ENCODE measurements at places on chromosomes 6 and 20.

GRCh38 chr20:32911355-32911754 is 52.6 kb downstream of the EFCAB8 start:
- DNase-seq, result no peak

DNA sequence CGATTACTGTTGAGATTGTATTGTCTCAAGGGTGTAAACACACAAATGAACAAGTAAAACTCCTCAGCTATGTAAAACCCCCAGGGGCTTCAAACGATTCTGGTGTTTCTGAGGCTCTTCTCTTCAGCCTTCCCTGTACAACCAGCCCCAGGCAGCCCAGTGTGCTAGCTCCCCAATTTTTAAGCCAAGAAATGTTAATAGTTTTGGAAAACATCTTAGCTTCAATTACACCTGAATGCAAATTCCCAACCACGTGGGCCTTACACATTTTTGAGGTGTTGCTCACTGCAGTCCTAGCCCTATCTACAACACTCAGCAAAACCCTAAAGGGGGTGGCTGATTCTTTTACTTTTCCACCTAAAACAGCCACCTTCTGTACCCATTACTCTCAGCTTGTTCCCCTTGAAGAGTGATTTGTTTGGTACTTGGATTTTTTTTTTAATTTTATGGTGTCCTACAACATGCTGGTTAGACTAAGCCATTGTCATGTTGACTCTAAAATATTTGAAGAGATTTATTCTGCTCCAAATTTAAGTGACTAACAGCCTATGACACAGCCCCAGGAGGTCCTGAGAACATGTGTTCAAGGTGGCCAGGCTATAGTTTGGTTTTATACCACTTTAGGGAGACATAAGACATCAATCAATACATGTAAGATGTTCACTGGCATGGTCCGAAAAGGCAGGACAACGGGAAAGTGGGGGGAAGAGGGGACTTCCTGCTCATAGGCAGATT is 48.7 kb downstream of the ADAT2 start:
- no peak for DNase-seq

DNA sequence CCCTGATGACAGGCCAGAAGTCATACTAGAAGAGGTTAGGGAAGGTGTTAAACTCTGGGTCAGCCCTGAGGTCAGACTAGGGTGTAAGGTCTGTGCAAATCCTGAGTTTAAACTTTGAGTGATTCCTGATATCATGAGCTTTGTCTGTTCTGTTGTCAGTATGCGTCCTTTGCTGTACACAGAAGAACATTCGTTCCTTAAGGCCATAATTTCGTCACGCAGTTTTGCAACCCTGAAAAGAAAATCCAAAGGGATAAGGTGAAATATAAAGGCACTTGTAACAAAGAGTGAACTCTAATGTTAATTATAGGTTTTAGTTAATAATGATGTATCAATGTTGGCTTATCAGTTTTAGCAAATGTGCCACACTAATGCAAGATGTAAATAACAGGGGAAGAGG is 2.3 kb downstream of the DST start:
- DNase-seq, result no peak

GRCh38 chr6:141203902-141204575 is 928.7 kb upstream of the GJE1 start:
- DNase-seq, result no peak

DNA sequence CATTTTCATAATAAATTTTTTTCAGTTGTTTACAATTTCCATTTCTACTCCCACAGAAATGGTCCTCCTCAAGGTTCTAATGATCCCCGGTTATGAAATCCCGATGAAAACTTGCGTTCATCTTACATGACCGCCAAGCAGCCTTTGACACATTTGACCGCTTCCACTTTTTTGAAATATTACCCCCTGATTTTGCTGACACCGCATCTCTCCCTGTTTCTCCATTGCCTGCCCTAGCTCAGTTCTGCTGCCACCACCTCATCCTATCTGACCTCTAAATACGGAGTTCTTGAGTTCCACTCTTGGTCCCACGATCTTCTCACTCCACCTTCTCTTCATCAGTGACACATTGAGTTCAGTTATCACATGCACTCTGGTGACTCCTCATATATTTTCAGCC is 74.1 kb downstream of the SLC35B3 start:
- DNase-seq, result no peak

DNA sequence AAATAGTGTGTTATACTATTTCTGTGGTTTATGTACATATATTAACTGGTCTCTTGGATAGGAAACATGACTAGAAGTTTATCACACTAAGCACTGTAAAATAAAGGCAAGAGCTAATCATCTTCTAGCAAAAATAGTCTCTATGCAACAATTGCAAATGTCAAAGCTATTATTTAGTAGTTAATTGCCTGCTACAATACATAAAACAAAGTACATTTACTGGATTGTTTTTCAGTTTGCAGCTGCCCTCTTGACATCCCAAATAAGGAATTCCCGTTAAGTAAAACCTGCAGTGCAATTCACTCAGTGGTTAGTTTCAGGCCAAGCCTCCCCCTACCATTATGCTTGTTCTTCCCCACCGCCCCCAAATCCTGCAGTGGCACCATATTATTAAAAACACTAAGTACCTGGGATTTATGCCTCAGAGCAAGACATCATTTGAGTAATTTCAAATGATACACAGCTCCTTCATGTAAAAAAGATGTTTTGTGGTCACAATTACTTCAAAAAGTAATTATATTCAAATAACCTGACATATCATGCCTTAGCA is 1.6 kb upstream of the ATP5F1E start:
- DNase-seq, result no peak

GRCh38 chr6:127951172-127951917 is 50.5 kb upstream of the THEMIS start:
- DNase-seq, result no peak

DNA sequence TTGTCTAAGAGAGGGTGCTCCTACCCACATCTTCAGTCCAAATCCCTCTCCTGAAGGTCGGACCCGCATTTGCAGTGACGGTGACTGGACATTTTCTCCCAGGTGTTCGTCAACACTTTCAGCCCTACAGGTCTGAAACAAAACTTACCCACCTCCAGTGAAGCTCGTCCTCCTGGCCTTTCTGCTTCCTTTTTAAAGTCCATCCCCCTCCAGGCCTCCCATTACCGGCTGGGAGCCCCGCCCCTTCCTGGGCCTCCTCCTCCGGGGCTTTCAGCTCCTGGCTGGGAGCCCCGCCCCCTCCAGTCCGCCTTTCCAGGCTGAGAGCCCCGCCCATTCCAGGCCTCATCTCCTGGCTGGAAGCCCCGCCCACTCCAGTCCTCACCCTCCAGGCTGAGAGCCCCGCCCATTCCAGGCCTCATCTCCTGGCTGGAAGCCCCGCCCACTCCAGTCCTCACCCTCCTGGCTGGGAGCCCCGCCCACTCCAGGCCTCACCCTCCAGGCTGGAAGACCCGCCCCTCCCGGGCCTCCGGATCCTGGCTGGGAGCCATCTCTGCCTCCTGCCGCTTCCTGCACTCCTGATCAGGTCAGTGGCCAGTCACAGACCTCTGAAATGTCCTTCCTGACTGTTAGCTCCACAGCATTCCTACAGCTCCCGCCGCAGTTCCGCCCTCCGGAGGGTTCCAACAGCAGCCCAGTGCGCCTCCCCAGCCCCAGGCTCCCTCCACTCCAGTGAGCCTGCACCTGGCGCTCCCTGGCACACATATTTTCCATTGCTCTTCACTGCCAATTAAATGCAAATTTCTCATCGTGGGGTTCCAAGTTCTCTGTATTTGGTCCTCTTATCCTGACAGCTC is 98.5 kb downstream of the LY86 start:
- DNase-seq, result peak; percentile 83

DNA sequence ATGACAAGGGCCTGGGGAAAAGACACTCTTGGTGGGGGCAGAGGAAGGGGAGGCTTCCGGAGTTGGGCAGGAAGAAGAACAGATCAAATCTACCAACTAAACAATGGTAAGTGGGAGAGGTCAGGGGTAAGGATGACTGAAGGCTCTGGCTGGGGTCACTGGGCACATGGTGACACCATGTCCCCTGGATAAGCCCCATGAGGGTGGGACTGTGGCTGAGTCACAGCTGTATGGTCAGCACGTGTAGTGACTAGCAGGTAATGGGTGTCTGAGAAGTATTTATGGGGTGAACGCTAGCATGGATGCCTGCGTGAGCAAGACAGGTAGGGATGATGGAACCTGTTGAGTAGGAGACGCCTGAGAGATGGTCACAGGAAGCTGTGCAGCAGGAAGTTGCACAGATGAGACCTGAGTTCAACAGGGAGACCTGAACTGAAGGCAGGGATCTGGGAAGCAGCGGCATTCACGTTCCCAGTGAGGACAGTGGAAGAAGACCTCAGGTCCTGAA is 64.5 kb upstream of the SNX9 start:
- no peak for DNase-seq

DNA sequence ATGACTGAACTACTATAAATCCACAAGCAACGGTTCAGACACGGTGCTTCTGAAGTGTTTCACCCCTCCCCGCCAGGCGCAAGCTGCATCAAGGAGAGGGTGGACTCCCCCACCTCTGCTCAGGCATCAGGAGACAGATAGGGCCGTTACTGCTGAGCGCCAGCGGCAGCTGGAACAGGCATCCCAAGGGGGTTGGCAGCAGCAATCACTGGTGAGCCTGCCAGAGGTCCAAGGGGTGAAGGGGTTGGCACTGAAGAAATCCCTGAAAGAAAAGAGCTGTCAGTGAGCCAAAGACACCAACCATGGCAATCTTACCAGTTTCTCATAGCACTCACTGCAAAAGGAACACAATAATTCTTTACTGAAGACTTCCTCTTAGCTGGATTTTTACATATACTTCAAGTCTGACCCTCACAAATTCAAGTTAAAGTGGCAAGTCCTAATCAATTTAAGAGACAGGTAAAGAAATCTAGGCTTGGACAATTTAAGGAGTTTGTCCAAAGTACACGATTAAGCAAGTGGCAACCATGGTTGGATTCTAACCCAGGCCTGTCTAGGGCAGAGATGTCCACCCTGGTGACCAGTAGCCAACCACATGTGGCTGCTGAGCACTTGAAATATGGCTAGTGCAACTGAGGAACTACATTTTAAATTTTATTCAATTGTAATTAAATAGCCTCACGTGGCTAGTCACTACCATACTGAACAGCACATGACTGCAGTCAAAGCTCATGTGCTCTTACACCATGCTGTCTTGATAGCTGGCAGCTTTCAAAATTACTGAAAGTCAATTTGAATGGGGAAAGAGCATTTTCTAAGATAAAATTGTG is 21.7 kb upstream of the TBC1D20 start:
- no peak for DNase-seq

GRCh38 chr20:1297486-1297885 is 31.4 kb downstream of the SNPH start:
- no peak for DNase-seq

GRCh38 chr20:45181639-45182038 is 6.9 kb downstream of the PI3 start:
- no peak for DNase-seq

- DNase-seq, result no peak
These were observed 4.0 kb downstream of the FUCA2 start for GRCh38 chr6:143507358-143508145.

DNA sequence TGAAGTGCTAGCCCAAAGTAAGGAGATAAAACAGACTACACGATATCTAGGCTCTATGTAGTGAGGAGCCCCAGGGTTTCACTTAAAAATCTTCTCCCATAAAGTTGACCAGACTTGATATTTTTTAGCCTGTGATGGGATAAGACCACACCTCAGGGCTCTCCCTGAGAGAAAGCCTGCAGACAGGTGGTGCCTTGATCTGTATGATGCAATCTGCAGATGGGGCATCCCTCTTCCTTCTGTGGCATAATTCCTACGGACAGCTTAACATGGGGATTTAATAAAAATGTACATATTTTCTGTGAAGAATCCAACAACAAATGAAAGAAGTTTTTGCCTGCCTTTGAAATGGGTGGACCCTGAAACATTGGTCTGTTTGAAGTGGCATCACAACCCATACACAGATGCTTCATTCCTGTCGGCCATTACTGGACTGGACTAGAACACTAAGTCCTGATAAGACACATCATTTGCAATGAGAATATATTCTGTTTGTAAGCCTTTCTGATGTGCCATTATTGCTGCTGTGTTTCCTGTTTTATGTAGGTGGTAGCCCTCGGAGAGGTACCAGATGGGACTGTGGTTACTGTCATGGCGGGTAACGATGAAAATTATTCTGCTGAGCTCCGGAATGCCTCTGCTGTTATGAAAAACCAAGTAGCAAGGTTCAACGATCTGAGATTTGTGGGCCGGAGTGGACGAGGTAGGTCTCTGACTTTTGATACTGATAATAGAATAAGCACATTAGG is 53.8 kb upstream of the SUPT3H start:
- DNase-seq, result no peak

DNA sequence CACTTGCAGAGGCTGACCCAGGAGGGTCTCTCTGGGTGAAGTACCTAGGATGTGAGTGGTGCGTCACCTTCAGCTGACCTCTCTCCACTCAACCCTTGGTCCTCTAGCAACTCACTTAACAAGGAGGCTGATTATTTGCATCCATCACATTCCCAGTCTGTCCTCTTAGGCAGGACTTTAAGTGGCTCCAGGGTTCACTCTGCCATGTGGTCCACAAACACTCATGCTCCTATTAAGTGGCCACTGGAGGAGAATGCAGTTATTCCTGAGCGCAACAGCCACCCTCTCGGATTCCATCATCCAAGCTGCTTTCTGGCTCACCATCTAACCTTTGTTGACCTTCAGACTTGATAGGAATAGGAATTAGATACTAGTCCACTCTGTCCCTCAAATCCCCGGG is 61.1 kb upstream of the SCAF8 start:
- DNase-seq, result no peak

DNA sequence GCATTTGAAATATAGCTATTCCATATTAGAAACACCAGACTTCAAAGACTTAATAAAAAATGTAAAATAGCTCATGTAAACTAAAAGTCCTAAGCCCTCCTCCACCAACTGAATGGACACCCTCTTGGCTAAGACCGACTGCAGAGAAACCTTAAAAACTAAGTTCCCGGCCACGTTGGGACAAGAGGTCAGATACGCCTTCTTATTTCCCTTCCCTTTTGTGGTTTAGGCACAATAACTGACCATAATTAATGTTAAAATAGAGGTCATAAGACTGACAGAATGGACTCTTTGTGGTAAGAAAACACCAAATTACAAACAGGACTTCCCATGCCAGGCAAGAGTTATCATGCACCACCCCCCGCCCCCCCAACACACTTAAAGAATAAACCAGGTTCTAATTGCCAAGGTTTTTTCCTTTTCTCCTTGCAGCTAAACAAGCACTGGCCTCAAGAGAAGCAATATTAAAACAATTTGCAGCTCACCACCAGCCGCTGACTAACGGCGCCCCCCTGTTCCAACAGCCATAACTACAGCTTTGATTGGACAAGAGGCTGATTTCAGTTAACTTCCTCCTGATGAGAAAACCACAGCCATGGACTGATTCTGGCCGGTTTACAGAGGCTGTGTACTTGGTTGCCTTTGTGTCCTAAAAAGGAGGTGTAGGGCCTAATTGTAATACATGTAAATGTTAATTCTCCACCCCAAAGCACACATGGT is 10.7 kb upstream of the LAMP5 start:
- DNase-seq, result peak; percentile 75

GRCh38 chr6:111850295-111850937 is 22.8 kb downstream of the FYN start:
- DNase-seq, result no peak

GRCh38 chr6:144767051-144767450 is 481.9 kb downstream of the UTRN start:
- no peak for DNase-seq

- no peak for DNase-seq
These were observed 147.7 kb downstream of the PRL start for GRCh38 chr6:22149096-22149495.

GRCh38 chr6:46539866-46540265 is 48.6 kb upstream of the RCAN2 start:
- DNase-seq, result no peak

Data from inflammatory macrophage treated with lipopolysaccharide for 4 hours (primary cell).